Right hindlimb (tissue), 1 donor: ENCODE measurements at places on chromosomes 1 and 21.
A peak's percentile ranks its signal among the peaks of the same experiment; 100 is the strongest.

GRCh38 chr1:37472281-37472680 is 2.1 kb upstream of the ZC3H12A start:
- no peak for DNase-seq

- DNase-seq, result no peak
Observed at GRCh38 chr1:173499729-173500128, 22.6 kb downstream of the PRDX6 start.

GRCh38 chr1:47686731-47687630 is 249.1 kb downstream of the FOXD2 start:
- no peak for DNase-seq

DNA sequence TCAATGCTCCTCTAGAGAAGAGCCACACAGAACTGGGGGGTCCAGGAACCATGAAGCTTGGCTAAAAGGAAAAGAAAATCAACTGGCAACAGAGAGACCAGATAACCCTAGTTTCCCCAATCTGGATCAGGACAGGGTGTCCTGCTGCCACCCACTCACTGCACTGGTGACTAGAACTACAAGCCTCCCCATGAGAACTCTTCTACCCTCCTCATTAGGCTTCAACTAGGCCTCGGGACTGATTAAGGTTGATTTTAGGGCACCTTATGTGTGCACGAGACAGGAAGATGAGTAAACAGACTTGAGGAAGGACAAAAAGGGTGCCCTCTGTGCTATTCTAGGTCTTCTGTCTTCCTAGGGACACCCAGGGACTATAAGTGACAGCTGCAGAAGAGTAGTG is 2.3 kb upstream of the SF3B4 start:
- no peak for DNase-seq

DNA sequence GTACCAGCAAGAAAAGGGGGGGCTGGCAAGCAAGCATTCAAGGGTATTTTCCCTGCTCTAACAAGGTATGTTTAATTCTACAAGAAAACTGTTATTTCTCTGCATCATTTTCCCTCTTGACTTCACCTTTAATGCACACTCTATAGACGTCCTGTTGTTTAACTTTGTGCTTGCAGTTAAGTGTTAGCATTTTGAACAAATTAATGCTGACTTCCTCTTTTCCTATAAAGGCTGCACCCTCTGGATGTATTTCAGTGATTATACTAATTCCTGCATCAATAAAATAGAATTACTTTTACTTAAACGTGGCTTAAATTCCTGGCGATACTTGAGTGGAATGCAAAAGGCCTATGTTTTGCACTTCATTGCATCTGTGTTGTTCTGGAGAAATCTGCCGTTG is 183.3 kb downstream of the KCNJ6 start:
- DNase-seq, result no peak

- peak; percentile 39 for DNase-seq
Observed at GRCh38 chr1:5150191-5150590, 495.8 kb downstream of the AJAP1 start.

DNA sequence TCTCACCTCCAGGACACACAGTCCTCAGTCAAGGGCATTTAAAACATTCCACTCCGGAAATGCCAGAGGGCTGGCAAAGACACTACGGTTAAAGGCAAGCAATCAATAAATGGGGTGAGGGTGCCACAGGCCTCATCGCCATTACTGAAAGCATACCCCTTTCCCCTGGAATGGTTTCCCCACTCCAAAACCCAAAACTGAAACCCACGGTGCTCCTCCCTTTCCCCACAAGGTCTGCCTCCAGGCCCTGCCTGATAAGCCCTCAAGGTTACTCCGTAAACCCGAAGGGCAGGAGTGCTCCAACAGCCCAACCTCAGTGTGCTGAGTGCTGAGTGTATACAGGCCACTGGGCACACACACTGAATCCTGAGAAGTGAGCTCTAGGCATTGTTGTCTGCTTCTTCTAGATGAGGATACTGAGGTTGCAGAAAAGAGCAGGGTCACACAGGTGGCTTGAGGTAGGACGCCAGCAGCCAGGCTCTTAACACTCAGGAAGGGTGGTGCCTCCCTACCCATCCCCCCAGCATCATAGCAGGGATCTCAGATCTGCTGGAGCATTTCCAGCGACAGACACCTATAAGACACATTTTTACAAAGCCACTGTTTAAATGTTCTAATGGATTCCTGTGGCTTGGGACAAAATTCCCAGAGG is 29.0 kb downstream of the SSBP3 start:
- DNase-seq, result no peak
